NCI-H2171 treated with DMSO at 0.1 percent for 48 hours (cell line): ENCODE measurements at places on chromosomes 6 and 20.

DNA sequence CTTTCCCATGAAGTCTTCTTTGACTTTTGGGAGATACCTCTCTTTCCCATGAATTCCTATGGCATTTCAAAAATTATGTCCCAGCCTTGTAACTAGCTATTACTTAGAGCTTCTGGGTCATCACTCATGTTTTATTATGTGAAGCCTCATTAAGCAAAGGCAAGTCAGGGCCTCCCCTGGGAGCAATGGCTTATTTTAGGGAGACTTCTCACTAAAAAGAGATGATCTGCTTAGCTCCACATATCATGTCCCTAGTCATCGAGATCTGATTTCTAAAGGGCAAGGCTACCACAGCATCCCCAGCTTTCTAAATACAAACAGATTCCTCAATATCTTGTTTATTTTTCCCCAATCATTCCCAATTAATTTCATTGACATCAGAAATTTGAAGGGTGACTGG is 154.0 kb upstream of the MANEA start:
- DNase-seq, result no peak

GRCh38 chr6:162140251-162140852 is 587.2 kb downstream of the PRKN start:
- no peak for DNase-seq

DNA sequence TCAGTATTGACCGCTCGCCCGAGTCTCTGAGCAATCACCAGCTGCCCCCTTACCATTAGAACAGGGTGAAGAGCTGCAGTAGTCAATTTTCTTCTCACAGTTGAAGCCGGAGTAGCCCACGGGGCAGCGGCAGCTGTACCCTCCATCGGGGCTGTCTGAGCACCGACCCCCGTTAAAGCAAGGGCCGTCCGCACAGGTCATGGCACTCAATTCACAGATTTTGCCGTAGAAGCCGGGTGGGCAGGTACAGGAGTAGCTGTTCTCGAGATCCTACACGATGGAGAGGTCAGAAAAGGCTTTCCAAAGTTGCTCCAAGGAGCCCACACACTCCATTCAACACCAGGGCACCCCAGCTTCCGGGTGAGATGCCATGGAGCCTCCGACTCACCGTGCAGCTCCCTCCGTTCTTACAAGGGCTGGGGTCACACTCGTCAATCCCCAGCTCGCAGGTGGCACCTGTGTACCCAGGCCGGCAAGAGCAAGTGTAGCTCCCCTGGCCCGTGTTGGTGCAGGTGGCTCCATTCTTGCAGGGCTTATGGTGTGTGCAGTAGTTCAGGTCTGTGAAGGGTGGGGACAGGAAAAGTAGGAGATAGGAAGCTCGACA is 5.9 kb downstream of the DLL1 start:
- no peak for DNase-seq

DNA sequence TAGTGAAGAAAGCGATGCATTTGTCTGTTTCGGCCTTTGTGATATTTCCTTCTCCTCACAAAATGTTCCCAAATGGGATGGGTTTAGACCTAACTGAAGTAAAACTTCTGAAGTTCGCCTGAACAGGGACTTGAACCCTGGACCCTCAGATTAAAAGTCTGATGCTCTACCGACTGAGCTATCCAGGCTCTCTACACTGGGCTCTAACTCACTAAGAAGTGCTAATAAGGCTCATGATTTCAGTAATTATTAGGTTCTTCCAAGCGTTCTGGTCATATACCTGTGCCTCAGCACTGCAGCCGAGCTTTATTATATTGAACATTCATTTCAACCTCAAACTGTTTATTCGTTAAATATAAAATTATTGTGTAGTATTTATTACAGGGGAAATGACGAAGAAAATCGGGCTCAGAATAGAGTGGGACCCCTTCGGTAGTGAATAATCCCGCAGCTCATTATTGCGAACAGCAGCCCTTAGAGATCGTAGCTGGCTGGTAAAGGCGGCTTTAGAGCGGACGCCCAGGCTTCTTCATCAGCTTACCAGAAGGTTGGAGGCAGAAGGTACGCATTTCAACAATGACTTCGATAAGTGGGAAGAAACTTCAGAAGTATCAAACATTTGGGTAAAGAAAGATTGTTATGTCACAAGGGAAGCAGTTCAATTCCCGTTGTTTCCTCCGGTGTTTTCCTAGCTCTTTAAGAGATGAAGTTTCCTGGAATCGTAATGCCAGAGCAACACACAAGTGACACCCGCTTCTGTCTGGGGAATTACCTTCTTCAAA is 119.0 kb upstream of the ZNF184 start:
- DNase-seq, result peak; percentile 28
